ENCODE measurements at places on chromosomes 12 and 14. TPM values are rescaled to one million over a fixed set of nuclear protein-coding genes. Genes with fewer than 3 reads are reported as not detected.

Gene SLC17A8
- total RNA-seq, result not detected

Gene FOXN4
- total RNA-seq, result 0.29 TPM

Gene NGB
- 0.11 TPM for total RNA-seq

Gene TAS2R7
- not detected for total RNA-seq

Gene P2RX2
- 1.8 TPM for total RNA-seq

Gene KSR2
- 1.3 TPM for total RNA-seq

Gene TPPP2
- not detected for total RNA-seq

Gene RNASE1
- total RNA-seq, result 1.6 TPM

Gene GPR68
- 0.33 TPM for total RNA-seq

Gene TOGARAM1
- 9.6 TPM for total RNA-seq

Gene NAP1L1
- total RNA-seq, result 1,012 TPM

Gene CD4
- 0.88 TPM for total RNA-seq

Gene KERA
- total RNA-seq, result not detected

Gene SCN8A
- 15.2 TPM for total RNA-seq

Gene A2M
- 1.2 TPM for total RNA-seq

Gene NKX2-8
- total RNA-seq, result not detected

Gene B4GALNT1
- 2.6 TPM for total RNA-seq

Gene TTC9
- 17.4 TPM for total RNA-seq

Gene GPRC5D
- total RNA-seq, result not detected

Gene TMEM179
- 11.4 TPM for total RNA-seq

Gene NR1H4
- total RNA-seq, result not detected

Gene SLCO1C1
- total RNA-seq, result not detected

Gene NEUROD4
- not detected for total RNA-seq

Gene CCNT1
- 49.4 TPM for total RNA-seq

Gene KIF26A
- 43.0 TPM for total RNA-seq

Gene ALX1
- total RNA-seq, result 2.1 TPM

Gene OTUB2
- 3.6 TPM for total RNA-seq

Gene SNRPF
- total RNA-seq, result 77.1 TPM

Gene C1R
- 11.4 TPM for total RNA-seq

Gene AICDA
- 0.22 TPM for total RNA-seq

Gene KLRF2
- total RNA-seq, result not detected

Gene METTL17
- total RNA-seq, result 77.9 TPM

Gene RASSF9
- 0.04 TPM for total RNA-seq

Gene TAS2R31
- total RNA-seq, result 2.3 TPM

Gene DHRS1
- 18.2 TPM for total RNA-seq

Gene HSPB8
- total RNA-seq, result 3.0 TPM

Gene MYF5
- total RNA-seq, result not detected

Gene PTPN21
- 14.3 TPM for total RNA-seq

Gene CPNE8
- total RNA-seq, result 2.4 TPM

Gene TSPAN19
- not detected for total RNA-seq

Gene NAA25
- total RNA-seq, result 57.1 TPM

Gene ASCL1
- 0.20 TPM for total RNA-seq

Gene ZC2HC1C
- 1.4 TPM for total RNA-seq

Gene OTOGL
- 0.11 TPM for total RNA-seq

Gene GLIPR1
- total RNA-seq, result 0.09 TPM

Gene SLC25A47
- total RNA-seq, result 0.13 TPM

Gene RHEBL1
- total RNA-seq, result 4.1 TPM

Gene CCDC198
- not detected for total RNA-seq

Gene PMEL
- total RNA-seq, result 71.0 TPM

Gene NDUFA9
- total RNA-seq, result 85.7 TPM

Gene KRT81
- total RNA-seq, result not detected

Gene CRACR2A
- total RNA-seq, result 2.0 TPM

Gene SRRM4
- 1.1 TPM for total RNA-seq
